GM13977 (cell line): ENCODE measurements at places on chromosomes 13 and 19.

DNA sequence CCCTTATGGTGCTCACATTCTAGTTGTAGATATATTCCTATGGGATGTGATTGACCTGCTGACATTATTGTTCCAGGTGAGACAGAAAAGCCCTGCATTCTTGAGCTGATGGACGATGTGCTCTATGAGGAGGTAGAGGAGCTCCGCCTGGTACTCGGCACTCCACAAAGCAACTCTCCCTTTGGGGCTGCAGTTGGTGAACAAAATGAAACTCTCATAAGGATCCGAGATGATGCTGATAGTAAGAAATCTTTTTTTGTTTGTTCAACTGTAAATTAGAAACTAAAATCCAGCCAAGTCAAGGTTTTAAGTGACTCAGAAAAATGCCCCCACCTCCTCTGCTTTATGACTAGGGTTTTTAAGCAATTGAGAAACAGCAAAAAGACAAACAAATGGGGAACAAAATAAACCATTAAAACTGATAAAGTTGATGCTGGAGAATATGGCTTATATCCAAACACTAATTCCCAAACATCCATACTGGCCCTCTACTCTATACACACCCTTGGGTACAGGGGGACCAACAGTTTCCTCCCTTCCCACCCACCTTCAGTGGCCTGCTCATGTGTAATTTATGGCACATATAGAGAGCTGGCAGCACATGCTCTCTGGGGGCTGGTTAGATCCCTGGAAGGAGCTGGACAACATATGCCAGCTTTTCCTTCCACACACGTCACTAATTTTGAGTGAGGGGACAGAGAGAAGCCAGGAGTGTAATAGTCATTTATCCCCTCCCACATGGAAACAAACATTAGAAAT, 139.6 kb downstream of the STOML3 start:
- DNase-seq, result no peak

DNA sequence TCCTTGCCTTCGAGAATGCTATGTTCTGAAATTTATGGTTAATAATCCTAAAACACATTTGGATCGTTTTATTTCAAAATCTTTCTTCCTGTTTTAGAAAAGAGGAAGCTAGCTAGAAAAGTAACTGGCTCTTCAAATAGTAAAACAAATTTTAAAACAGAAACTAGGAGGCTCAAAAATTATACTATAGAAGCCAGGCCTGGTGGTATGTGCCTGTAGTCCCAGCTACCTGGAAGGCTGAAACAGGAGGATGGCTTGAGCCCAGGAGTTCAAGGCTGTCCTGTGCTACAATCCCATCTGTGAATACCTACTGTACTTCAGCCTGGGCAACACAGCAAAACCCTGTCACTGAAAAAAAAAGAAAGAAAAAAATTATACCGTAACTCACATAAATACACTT, 57.9 kb downstream of the ELF1 start:
- DNase-seq, result no peak

DNA sequence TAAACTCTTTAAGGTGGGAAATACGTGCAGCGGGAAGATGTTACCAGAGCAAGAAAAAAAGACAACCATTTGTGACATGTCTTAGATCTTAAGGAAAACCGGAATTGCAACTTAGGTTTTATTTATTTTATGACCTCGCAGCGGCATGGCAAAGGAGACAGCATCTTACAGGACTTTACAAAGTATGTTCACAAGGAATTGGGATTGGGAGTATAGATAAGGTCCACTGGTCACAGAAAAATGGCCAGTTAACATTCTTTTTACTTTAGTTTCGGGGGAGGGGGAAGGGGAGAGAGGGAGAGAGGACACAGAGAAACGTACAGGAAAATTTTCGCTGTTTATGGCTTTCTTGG, 104.5 kb upstream of the DIAPH3 start:
- DNase-seq, result no peak

- no peak for DNase-seq
These were observed 201.5 kb upstream of the CSNK1A1L start for GRCh38 chr13:37306778-37307544.

DNA sequence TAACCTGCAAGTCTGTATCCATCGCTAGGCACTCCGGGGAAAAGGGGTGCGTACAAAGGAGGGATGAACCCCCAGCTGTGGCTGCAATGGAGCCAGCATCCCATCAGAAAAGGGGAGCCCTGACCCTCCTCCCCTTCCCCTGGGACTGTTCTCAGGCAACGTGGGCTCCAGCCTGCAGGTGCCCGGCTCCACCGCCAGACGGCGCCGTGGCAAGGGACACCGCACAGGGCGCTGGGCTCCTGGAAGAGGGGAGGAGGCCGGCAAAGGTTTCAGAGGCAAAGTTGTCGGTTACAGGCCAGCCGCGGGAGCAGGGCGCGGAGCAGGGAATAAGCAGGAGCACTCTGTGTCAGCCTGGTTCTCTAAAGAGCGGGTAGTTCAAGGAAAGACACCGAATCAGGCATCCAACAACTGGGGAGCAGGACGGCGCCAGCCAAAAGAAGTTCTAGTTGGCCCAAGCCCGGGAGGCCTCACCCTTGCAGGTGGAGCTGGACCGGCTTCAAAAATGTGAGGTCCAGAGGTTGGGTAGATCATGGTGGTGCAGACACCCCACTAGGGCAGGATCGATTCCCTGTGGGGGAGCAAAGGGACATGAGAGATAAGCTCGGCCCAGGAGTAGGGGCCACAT, 53.0 kb upstream of the ATP12A start:
- DNase-seq, result no peak

DNA sequence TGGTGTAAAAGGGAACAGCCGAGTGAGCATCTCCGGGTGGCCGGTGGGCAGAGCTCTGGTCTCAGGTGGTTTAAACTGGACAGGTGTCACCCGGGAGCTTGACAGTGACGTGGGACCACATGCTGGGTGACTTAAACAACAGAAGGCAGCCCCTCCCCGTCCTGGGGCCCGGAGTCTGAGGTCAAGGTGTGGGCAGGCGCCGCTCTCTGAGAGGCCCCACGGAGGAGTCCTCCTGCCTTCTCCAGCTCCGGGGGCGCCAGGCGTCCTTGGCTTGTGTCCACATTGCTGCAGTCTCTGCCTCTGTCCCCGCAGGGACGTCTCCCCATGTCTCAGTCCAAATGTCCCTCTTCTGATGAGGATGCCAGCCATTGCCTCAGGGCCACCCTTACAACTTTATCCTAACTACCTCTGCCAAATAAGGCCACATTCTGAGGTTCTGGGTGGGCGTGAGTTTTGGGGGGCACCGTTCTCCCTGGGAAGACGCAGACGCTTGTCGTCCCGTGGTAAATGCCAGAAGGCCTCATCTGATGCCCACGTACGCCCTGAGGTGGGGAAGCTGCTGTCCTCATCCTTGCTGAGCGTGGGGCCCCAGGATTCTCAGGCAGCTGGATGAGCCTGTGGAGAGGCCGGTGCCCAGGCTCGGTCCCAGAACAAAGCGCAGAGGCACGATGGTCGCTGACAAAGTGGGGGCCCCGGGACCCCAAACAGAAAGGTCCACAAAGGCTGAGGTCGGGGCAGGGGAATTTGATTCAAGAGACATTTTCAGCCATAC, 12.9 kb downstream of the GZMM start:
- no peak for DNase-seq

DNA sequence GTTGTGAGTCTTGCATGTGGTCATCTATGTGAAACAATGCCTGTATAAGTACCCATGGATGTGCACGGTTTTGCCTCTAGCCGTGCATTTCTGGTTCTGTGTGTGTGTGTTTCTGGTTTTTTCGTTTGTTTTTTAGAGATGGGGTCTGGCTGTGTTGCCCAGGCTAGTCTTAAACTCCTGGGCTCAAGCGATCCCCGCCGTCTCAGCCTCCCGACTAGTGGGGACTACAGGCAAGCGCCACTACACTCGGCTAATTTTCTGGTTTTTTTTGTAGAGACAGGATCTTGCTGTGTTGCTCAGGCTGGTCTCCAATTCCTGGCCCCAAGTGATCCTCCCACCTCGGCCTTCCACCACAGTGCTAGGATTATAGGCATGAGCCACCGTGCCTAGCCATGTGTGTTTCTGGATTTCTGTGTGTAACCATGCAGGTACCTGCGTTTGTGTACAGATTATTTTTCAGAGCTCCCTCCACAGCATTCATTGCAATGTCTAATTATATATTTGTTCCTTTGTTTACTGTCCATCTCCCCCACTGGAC, 15.9 kb upstream of the FOSB start:
- DNase-seq, result no peak

DNA sequence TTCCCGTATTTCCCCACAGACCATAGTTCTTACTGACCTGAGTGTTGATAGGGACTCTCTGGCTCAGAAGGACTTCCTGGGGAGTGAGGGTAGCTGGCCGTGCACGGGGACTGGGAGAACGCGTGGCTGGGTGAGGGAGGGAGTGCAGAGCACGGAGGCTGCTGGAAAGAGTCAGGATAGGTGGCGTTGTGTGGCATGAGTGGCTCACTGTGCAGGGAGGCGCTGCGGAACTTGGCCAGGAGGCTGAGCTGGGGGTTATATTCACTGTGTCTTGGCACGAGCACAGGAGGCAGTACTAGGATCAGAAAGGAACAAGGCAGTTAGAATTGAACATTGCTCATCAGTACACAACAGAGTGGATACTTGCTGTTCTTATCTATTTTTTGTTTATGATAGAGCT, 47.4 kb downstream of the SMAD9 start:
- no peak for DNase-seq

GRCh38 chr19:47495478-47496372, 11.7 kb upstream of the KPTN start:
- DNase-seq, result no peak

GRCh38 chr19:43430142-43430710, 15.5 kb downstream of the TEX101 start:
- DNase-seq, result no peak

- no peak for DNase-seq
These were observed 401.7 kb downstream of the IRS2 start for GRCh38 chr13:109384491-109385241.

DNA sequence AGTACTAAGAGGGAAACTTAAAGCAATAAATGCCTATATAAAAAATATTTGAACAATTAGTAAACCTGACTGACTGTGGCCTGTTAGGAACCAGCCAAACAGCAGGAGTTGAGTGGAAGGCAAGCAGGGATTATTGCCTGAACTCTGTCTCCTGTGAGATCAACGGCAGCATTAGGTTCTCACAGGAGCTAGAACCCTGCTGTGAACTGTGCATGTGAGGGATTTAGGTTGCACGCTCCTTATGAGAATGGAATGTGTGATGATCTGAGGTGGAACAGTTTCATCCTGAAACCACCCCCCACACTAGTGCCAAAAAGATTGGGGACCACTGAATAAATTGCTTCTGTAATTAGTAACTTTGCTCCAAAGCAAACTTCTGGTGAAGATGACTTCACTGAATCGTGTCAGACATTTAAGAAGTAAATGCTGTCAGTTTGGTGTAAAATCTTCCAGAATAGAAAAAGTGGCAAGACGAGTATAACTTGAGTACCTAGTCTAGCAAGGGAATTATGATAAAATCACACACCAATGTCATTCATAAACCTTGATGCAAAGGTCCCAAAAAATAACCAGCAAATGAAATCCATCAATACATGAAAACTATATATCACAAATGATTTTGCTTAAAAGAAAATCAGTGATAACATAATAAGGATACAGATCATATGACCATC, 53.8 kb downstream of the SLC6A16 start:
- DNase-seq, result no peak

- DNase-seq, result no peak
These were observed 6.6 kb downstream of the EML2 start for GRCh38 chr19:45632468-45633196.

- DNase-seq, result no peak
These were observed 133.1 kb downstream of the TNFRSF19 start for GRCh38 chr13:23703246-23703860.

DNA sequence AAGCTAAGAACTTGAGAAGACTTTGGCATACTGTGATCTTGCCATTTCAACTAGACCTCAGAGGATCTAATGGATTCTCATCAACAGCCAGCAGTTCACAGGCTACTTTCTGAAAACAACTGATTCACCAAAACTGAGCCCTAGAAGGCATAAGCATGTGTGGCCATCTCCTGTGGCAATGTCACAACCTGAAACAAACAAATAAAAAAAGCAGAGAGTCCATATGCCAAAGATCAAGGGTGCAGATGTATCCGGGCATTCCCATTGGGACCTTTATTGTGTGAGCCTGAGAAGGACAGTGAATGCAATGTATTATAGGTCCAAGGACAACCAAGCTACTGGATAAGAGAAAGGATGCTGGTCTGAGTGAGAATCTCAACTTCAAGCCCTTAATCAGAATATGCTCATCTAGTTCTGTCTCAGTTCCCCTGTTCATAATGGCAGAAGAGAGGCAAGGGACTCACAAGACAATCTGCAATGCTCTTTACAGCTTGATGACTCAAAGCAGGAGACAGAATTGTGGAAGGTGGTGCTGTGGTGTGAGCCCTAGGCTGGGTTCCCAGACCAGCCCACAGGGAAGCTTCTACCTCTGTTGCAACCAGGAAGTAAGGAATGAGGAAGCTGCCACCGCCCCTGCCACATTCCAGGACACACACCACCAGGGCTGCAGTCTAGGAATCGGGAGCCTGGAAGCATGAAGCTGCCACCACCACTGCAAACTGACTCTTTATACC, 133.7 kb downstream of the RAP2A start:
- DNase-seq, result peak; percentile 23

- DNase-seq, result peak; percentile 30
These were observed 157.2 kb downstream of the TM9SF2 start for GRCh38 chr13:99658261-99658991.

GRCh38 chr19:6967967-6968366, 53.3 kb downstream of the MBD3L2B start:
- DNase-seq, result no peak

DNA sequence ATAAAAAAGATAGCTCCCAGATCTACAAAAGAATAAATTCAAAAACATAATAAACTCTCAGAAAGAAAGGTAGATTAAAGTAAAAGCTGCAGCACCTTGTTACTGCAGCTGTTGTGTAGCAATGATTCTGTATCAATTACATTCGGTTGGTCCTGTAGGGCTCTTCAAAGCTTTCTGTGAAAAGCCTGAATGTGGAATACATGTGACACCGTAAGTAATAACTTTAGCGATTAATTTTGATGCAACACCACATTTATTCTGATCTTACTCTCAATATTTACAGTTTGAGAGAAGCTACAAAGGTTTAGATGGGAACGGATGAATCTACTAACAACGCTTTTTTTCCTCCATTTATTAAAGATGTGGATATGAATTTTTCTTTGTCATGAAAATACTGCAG, 279.2 kb downstream of the DACH1 start:
- DNase-seq, result no peak

DNA sequence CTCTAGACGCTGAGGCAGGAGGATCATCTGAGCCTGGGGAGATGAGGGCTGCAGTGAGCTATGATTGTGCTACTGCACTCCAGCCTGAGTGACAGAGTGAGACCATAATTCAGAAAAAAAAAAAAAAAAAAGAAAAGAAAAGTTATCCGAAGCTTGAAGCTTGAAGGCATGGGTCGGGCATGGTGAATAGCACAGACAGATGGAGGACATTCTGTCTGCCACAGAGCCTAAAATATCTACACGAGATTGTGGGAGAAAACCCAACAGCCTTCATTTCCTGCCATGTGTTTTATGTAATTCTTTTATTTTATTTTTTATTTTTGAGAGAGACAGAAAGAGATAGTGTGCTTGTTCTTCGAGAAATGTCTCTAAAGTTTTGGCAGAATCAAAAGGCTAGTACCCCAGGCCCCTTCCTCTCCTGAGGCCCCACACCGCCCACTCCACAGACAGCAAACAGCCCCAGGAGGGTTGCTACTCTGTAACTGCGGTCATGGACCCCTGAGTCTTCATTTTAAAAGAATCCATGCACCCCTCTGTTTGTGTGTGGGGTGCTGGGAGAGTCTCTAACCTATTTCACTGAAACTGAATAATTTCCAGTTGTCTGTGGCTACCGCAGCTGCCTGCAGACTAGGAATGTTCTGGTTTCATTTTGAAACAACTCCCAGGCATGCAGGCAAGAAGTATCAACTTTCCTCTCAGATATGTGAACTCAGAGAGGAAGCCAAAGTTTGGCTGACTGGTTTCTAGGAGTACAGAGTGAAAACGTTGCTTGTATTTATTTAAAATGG, 38.4 kb upstream of the RCBTB2 start:
- DNase-seq, result no peak
